ENCODE measurements at places on chromosomes 11 and 22.

DNA sequence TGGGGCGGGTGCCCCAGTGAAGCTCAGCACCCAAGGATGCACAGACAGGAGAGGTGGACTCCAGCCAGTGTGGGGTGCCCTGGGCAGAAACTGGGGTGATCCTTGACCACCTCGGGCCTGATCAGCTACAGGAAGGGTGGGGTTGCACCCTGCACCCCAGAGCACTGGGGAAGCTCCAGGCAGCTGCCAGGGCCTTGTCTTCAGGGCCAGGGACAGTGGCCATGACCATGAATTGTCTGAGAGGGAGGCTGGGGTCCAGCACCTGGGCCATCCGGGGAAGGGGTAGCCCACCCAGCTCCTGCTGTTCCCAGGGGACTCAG lies 17.6 kb downstream of the IL17REL start:
- DNase-seq = no peak

- DNase-seq = no peak
Observed at GRCh38 chr22:46357711-46358520, 22.4 kb downstream of the TRMU start.

GRCh38 chr11:80593648-80594374 lies 1153.0 kb upstream of the TENM4 start:
- DNase-seq = no peak

GRCh38 chr11:16002942-16003341 lies 353.4 kb downstream of the SOX6 start:
- DNase-seq = no peak

DNA sequence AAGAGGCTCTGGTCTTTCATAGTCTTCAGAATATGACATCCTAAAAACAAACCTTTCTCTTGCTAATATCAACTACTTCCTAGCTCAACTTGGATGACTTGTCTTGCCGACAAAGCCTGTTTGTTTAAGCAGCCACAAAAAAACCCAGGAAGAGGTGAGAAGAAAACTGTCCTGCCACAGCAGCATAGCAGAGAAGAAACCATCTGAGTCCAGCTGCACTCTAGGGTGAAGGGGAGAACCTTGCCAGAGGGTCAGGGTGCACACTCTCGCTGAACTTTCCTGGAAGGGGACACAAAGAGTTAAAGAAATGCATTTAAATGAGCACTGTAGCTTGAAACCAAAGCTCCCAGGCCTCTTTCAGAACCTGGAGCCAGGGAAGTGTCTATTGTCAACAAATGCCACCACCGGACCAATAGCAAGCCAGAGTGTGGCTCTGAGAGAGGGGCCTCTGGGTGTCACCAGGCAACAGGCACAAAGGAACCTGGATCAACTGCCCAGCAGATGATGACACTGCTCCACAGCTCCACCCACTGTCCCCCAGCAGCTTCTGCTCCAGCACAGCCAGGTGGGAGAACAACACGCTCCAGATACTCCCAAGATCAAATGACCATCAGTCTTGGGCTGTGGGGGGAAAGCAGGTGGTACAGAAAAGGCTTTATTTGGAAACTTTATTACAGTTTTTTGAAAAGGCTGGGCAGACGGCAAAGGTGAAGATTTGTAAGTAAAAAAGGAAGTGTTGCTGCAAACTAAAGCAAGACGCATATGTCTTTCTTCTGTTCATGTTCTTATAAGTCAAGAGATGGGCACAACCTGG lies 105.7 kb downstream of the RASSF10 start:
- no peak for DNase-seq

DNA sequence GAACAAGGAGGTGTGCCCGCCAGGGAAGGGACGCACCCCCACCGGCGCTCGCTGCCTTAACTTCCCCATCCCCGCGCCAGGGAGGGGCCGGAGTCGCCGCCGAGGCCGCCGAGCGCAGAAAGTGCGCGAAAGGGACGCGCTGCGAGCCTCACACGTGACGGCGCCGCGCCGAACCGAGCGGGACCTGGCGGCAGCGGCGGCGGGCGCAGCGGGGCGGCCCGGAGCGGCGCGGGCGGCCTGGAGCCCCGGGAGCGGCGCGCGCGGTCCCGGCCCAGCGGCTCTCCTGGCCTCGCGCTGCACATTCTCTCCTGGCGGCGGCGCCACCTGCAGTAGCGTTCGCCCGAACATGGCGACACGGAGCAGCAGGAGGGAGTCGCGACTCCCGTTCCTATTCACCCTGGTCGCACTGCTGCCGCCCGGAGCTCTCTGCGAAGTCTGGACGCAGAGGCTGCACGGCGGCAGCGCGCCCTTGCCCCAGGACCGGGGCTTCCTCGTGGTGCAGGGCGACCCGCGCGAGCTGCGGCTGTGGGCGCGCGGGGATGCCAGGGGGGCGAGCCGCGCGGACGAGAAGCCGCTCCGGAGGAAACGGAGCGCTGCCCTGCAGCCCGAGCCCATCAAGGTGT lies at the start of gene SORL1:
Gene SORL1, plus strand, starts transcription at position 329 of the 623 bp plus-strand sequence. Its CDS starts 18 bp downstream, at position 347.
- peak; percentile 62 for DNase-seq
